Smooth muscle cell of bladder (primary cell): ENCODE measurements at places on chromosomes 4 and X. TPM values are rescaled to one million over a fixed set of nuclear protein-coding genes. Genes with fewer than 3 reads are reported as not detected.

The TECRL gene
- not detected in 2 replicates for total RNA-seq

The FABP2 gene
- total RNA-seq = not detected in 2 replicates

The SH2D1A gene
- not detected in 2 replicates for total RNA-seq

The SPATA4 gene
- total RNA-seq = 0.28 TPM in 2 replicates

The RPS6KA6 gene
- 12.7 and 15.9 TPM in 2 replicates for total RNA-seq

The FAM133A gene
- under 0.01 TPM in 2 replicates for total RNA-seq

The PHOX2B gene
- total RNA-seq = not detected in 2 replicates

The FUNDC1 gene
- 9.2 and 10.1 TPM in 2 replicates for total RNA-seq

The APLN gene
- total RNA-seq = 0.43 and 4.3 TPM in 2 replicates

The GRIA2 gene
- not detected in 2 replicates for total RNA-seq

The FATE1 gene
- total RNA-seq = 0.09 TPM in 1 of 2 replicates, not detected in the other

The TCEAL5 gene
- total RNA-seq = not detected in 2 replicates

The GLRB gene
- total RNA-seq = 5.8 and 10.2 TPM in 2 replicates

The UGT8 gene
- total RNA-seq = not detected in 2 replicates

The RTL3 gene
- total RNA-seq = not detected in 2 replicates

The GLRA3 gene
- 0.14 TPM in 1 of 2 replicates, not detected in the other for total RNA-seq

The ANXA10 gene
- 25.3 and 36.8 TPM in 2 replicates for total RNA-seq

The RBM46 gene
- total RNA-seq = 0.09 TPM in 1 of 2 replicates, not detected in the other

The METAP1 gene
- 15.4 and 18.4 TPM in 2 replicates for total RNA-seq

The SPP1 gene
- 0.43 and 1.3 TPM in 2 replicates for total RNA-seq
